ENCODE measurements at places on chromosomes 3 and 15. TPM values are rescaled to one million over a fixed set of nuclear protein-coding genes. Genes with fewer than 3 reads are reported as not detected.

DNA sequence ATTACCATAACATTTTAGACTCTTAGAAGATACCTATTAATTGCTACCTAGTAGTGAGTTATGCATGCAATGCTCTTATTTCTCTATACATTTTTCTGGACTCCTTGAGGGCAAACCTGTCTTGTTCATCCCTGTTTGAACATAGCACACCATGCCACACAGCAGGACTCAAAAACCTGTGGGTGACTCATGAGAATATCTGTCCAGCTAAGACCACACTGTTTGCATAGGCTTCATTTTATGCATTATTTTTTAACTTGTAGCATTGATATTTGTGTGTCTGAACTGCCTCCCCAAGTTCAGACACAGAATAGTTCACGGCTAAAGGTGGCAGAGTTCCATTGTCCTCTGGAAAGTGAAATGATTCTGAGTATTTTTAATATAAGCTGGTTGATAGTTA, 1.8 kb downstream of the LMCD1 start:
- peaks cover 3% of the 10 kb centered on the region for H3K27me3 ChIP-seq
- H3K4me3 ChIP-seq = peak overlapping the region; percentile 33
- DNase-seq = no peak
- no peaks in the 10 kb centered on the region for H3K36me3 ChIP-seq
- H3K27ac ChIP-seq = peak overlapping the region; percentile 77

GNAT1 gene
- total RNA-seq = not detected

CHRNA7 gene
- total RNA-seq = not detected

DNA sequence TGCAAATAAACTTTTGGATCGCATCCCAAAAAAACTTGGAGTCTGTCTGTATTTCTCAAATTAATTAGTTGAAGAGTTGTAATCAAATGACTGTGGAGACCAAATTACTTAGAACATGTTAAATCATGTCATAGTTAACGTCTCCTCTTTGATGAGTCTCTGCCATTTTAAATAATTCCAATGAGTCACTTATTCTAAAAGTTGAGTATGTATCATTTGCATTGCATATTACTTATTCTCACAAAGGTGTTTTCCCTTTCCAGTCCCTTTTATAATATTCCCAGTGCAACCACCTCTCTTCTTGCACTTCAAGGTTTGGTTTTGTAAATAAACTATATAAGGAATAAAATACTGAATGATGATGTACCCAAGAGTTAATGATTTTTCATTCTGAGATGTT, 36.0 kb upstream of the MBNL1 start:
- peaks cover 51% of the 10 kb centered on the region for H3K4me1 ChIP-seq
- no peaks in the 10 kb centered on the region for H3K36me3 ChIP-seq
- peak overlapping the region; percentile 30 for H3K27ac ChIP-seq
- no peak overlapping the region for H3K4me3 ChIP-seq
- no peaks in the 10 kb centered on the region for H3K27me3 ChIP-seq
- DNase-seq = no peak

DNA sequence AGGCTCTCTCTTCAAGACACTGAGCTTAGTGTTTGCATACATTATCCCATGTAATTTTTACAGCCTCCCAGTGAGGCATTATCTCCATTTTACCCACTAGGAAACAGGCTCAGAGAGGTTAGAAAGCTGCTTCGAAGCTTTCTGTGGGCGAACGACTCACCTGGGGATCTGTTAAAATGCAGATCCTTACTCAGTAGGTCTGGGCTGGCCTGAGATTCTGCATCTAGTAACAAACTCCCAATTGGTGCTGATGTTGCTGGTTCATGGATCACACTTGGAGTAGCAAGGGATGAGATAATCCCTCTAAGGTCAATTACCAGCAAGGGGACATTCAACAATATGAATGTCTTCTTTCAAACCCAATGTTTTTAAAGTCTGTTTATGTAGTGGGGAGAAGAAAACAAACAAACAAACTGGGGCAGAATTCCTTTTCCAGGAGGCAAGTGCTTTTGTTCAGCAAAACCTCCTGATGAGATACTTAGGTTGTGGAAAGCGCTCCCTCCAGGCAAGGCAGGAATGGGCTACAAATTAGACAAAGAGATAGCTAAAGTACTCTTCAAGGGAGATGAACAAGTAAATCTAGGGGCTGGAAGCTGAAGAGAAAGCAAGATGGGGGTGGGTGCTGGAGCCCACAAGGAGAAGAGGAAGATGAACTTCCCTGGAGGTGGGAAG, 311.9 kb downstream of the SHQ1 start:
- H3K27me3 ChIP-seq = peaks cover 5% of the 10 kb centered on the region
- no peak overlapping the region for H3K27ac ChIP-seq
- H3K4me1 ChIP-seq = peaks cover 22% of the 10 kb centered on the region
- H3K36me3 ChIP-seq = no peaks in the 10 kb centered on the region
- H3K4me3 ChIP-seq = no peak overlapping the region
- no peak for DNase-seq

DNA sequence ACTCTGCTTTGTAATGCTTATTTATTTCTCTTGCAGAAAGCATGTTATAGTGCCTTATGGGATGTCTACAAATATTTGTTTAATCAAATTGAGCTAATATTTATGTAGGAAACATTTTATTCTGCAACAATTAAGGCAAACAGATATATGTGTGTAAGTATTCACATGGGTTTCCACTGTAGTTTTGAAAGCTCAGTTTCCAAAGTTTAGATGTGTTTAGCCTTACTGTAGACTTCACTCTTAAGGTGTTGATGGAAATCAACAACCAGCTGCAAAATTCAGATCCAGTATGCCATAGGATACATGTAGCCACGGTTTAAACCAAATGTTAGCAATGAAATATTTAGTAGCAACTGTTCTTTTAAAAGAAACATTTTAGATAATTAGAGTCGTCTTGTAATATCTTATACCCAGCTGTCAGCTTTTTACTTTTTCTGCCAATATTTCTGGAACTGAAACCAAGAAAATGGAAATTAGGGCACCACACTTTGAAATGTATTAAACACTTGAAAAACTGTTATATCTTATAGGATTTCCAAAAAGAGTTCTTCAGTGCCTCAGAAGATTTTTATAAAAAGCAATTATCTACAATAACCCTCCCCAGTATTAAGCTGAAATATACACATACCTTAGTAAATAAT, 18.5 kb downstream of the PIK3CA start:
- H3K4me3 ChIP-seq = peak overlapping the region; percentile 35
- no peaks in the 10 kb centered on the region for H3K27me3 ChIP-seq
- H3K36me3 ChIP-seq = peaks cover 5% of the 10 kb centered on the region
- DNase-seq = no peak
- no peak overlapping the region for H3K27ac ChIP-seq

DNA sequence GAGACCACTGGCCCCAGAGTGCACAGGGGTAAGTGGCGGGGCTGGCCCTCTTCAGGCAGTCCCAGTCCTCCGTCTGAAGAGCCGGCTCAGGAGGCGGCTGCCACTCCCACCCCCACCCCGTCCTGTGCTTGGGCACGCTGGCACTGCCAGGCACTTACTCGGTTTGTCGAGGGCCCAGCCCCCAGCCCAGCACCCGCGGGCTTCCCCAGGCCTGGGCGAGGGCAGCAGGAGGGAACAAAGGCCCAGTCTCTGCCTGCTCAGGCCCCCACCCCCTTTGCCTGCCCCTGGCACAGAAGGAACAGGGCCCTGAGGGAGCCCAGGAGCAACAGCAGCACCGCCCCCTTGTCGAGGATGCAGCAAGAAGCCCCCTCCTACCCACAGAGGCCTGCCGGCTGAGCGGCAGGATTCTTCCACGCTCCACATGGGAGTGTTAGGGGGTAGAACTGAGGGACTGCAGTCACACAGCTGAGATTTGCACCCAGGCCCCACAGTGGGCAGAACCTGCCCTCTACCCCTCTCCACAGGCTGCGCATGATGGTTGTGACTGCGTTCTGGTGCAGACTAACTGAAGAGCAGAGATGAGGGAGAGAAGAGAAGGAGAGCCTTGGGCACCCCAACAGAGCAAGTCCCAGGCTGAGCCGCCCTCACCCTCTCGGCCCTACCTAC, 8.9 kb downstream of the DUSP7 start:
- no peaks in the 10 kb centered on the region for H3K27me3 ChIP-seq
- H3K27ac ChIP-seq = no peak overlapping the region
- peaks cover 21% of the 10 kb centered on the region for H3K36me3 ChIP-seq
- peaks cover 9% of the 10 kb centered on the region for H3K4me1 ChIP-seq
- H3K4me3 ChIP-seq = no peak overlapping the region

ABI3BP gene
- not detected for total RNA-seq

SOX14 gene
- total RNA-seq = not detected

- DNase-seq = no peak
- no peak overlapping the region for H3K4me3 ChIP-seq
- H3K4me1 ChIP-seq = no peaks in the 10 kb centered on the region
Observed at GRCh38 chr3:3951071-3951470, 151.8 kb downstream of the LRRN1 start.

INSYN1 gene
- not detected for total RNA-seq

GRCh38 chr3:352599-352998, 156.0 kb downstream of the CHL1 start:
- H3K4me1 ChIP-seq = peaks cover 16% of the 10 kb centered on the region
- H3K27ac ChIP-seq = no peak overlapping the region
- no peak for DNase-seq
- H3K36me3 ChIP-seq = no peaks in the 10 kb centered on the region
- no peaks in the 10 kb centered on the region for H3K27me3 ChIP-seq

GRCh38 chr15:51129535-51130188, 35.0 kb upstream of the TNFAIP8L3 start:
- H3K36me3 ChIP-seq = no peaks in the 10 kb centered on the region
- no peaks in the 10 kb centered on the region for H3K4me1 ChIP-seq
- no peak for DNase-seq
- no peak overlapping the region for H3K4me3 ChIP-seq

DNA sequence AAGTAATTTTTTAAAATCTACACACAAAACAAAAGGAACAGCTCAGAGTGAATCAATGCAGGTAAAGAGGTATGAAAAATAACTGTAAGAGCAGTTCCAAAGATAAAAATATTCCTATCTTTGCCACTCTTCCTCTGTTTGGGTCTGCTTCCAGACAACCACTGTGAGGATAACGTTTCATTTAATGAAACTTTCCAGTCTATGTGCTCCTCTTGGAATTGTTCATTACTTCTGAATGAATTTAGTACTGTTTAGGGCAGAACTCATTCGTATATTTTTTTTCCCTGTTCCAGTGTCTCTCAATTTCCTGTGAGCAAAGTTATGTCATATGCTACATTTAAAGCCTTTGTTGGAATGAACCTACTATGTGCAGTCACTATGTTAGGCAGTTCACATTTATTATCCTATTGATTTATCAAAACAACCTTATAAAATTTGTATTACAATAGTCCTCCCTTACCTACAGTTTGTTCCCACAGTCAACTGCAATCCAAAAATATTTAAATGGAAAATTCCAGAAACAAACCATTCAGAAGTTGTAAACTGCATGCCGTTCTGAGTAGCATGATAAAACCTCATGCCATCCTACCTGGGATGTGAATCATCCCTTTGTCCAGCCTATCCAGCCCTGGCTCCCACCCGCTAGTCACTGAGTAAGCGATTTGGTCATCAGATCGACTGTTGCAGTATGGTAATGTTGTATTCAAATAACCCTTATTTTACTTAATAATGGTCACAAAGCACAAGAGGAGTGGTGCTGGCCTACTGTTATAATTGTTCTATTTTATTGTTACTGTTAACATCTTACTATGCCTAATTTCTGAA, 98.1 kb downstream of the TMCC1 start:
- no peak overlapping the region for H3K4me3 ChIP-seq
- H3K27ac ChIP-seq = no peak overlapping the region

DNA sequence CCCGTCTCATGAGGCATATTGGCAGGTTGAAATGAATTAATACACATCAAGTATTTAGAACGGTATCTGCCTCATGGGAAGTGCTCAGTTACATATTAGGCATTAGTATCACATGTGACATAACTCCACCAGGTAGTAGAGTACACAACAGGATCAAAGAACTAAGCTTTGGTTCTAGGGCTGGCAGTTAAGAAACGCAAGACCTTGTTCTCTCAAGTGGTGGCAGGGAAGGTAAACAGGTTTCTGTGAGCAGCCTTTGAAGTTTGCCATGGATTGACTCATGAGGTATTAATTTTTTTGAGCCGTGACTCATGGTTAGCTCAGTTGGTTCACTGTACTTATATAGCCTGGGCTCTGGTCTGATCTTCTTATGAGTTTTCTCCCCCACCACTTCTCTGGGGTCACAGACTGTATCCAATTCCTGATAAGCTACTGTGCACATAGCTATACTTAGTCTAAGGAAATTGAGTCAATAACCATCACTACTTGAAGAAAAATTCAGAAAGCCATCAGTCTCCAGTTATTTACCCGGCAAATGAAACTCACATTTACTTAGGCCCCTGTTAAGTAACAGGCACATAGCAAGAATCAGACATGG, 155.6 kb upstream of the STT3B start:
- DNase-seq = no peak
- H3K36me3 ChIP-seq = no peaks in the 10 kb centered on the region
- no peak overlapping the region for H3K27ac ChIP-seq
- H3K27me3 ChIP-seq = peaks cover 2% of the 10 kb centered on the region
- no peak overlapping the region for H3K4me3 ChIP-seq

DNA sequence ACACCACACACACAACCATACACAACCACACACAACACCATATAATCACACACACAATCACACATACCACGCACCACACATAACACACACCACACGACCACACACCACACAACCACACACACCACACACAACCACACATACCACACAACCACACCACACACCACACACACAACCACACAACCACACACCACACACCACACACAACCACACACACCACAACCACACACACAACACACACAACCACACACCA, 24.2 kb downstream of the CPN2 start:
- H3K4me1 ChIP-seq = no peaks in the 10 kb centered on the region
- H3K27ac ChIP-seq = no peak overlapping the region
- no peaks in the 10 kb centered on the region for H3K36me3 ChIP-seq
- peaks cover 11% of the 10 kb centered on the region for H3K27me3 ChIP-seq
- no peak overlapping the region for H3K4me3 ChIP-seq
- DNase-seq = no peak

- H3K27ac ChIP-seq = no peak overlapping the region
- no peak for DNase-seq
- H3K36me3 ChIP-seq = peaks cover 6% of the 10 kb centered on the region
Observed at GRCh38 chr15:35479423-35479822, 66.5 kb downstream of the DPH6 start.

DNA sequence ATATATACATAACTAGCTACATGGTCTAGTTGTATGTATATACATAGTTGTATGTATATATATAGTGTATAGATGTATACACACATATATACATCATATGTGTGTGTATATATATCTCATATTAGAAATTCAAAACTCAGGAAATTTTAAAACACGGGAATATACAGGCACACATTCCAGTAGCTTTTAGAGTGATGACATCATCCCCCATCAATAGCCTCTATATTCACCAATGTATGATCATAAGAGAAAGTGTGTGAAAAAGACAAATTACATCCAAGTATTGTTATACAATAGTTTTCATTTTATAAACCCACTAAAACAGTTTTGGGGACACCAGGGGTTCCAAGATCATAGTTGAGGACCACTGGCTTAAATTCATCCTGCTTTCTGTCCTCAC, 23.0 kb downstream of the SCN10A start:
- H3K4me1 ChIP-seq = no peaks in the 10 kb centered on the region
- peaks cover 10% of the 10 kb centered on the region for H3K27me3 ChIP-seq
- no peak overlapping the region for H3K27ac ChIP-seq

- H3K4me1 ChIP-seq = no peaks in the 10 kb centered on the region
- H3K4me3 ChIP-seq = no peak overlapping the region
- no peaks in the 10 kb centered on the region for H3K27me3 ChIP-seq
- no peaks in the 10 kb centered on the region for H3K36me3 ChIP-seq
- H3K27ac ChIP-seq = no peak overlapping the region
Observed at GRCh38 chr15:47212222-47213010, 504.9 kb upstream of the SEMA6D start.

- H3K27ac ChIP-seq = no peak overlapping the region
- no peaks in the 10 kb centered on the region for H3K36me3 ChIP-seq
- no peaks in the 10 kb centered on the region for H3K4me1 ChIP-seq
Observed at GRCh38 chr15:82313446-82313845, 35.8 kb downstream of the GOLGA6L10 start.
